ENCODE measurements at places on chromosomes 2 and 18.

DNA sequence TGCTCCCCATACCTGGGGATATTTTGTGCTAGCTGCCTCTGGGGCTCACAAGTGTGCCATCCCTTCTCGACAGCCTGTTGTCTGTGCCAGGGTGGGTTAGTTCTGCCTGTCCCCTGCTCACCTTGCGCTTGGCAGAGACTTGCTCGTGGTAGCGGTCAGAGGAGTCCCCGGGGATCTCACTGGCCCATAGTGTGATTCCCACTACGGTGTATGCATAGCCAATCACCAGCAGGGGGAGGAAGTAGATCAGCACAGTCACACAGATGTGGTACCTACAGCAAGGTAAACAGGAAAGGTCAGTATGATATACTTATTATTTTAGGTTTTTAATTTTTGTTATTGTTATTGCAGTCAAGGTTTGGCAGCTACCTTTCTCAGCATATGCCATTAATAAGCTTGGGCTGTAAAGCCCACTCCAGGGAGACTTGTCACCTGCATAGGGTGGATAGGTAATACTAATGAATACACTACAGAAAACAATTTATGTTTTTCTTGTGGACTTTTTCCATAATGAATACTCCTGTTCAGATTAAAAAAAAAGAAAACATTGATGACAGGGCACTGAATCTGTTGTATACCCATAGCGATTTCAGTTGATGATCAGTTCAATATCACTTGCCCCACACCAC lies 95.2 kb downstream of the POLE4 start:
- DNase-seq = peak; percentile 44

DNA sequence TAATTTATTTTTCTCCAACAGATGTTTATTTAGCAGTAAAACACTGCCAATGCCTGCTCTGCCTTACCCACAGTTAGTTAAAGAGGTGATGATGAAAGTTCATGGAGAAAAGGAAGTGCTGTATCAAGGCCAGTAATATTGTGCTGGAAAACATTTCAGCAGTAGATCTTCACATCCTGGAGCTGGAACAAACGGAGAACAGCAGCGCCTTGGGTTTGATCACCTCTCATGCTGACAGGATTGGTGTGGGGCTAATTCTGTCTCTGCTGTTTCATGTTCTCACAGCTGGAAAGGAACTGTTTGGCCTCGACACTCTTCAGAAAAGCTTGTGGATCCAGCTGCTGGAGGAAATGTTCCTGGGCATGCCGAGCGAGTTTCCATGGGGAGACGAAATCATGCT lies 61.5 kb upstream of the RPE start:
- no peak for DNase-seq

- DNase-seq = no peak
These were observed 145.0 kb downstream of the MAP4K4 start for GRCh38 chr2:101842471-101842870.

DNA sequence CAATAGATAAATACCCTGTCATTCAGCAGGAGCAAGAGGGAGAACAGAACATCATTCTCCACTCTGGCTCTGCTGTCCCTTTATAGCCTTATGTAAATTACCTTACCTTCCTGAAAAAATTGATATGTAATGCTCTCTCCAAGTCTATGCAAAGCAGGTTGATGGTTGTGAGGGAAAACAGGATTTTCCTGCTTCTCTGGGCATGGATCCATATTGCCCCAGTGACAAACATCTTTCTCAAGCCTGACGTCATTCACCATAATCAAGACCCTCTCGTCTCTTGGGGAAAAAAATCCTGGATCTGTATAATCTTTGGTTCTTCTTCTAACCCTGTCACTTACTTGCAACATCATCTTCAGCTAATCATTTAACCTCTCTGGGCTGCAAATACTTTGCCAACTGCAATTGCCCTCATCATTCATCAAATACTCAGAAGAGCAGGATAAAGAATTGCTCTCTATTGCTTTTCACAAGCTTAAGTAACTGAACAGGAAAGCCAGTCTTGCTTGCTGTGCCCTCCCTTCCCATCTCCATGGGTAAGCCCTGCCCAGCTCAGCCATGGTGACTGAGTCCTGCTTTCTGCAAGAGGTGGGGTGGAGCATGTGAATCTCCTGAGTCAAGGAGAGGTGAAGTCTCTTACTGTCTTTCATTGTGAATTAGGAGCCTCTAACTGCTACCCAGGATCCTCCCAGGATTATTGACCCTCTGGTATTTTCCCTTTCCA lies 123.7 kb upstream of the KLF7 start:
- DNase-seq = no peak

- DNase-seq = no peak
These were observed 59.8 kb downstream of the SPRED2 start for GRCh38 chr2:65372619-65373018.

- no peak for DNase-seq
These were observed 97.7 kb downstream of the CPS1 start for GRCh38 chr2:210654091-210654490.

GRCh38 chr18:39843546-39843945 lies 2111.5 kb upstream of the PIK3C3 start:
- no peak for DNase-seq

DNA sequence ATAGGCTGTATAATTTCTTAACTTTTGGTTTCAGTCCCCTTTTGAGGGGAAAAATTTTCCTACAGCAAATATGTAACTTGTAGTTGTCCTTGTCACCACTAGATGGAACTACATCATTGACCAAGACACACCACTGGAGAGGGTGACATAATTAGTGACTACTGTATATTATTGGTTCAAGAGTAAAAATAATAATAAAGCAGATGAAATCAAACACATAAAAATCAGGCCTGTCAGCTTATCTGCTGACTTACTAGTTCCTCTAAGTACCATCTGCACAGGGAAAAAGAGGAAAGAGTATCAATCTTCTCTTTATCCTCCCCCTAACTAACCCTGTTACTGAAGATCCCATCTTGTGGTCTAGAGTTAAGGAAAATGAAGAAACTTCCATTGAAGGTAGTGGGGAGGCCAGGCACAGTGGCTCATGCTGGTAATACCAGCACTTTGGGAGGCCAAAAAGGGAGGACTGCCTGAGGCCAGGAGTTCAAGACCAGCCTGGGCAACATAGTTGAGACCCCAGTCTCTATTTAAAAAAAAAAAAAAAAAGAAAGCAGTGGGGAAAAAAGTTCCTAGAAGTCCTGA lies 29.6 kb upstream of the ENOSF1 start:
- DNase-seq = peak; percentile 35

- no peak for DNase-seq
These were observed 670.1 kb upstream of the SOX11 start for GRCh38 chr2:5022061-5022460.
